ENCODE measurements at places on chromosomes 12 and 14.

- DNase-seq, result no peak
Observed at GRCh38 chr14:58193542-58193941, 6.4 kb upstream of the ACTR10 start.

- no peak for DNase-seq
Observed at GRCh38 chr14:65922142-65922541, 509.6 kb downstream of the FUT8 start.

GRCh38 chr12:127588249-127588648 is 678.7 kb upstream of the TMEM132C start:
- DNase-seq, result no peak

GRCh38 chr12:114888448-114888847 is 204.5 kb upstream of the TBX3 start:
- no peak for DNase-seq

- no peak for DNase-seq
Observed at GRCh38 chr14:63288853-63289252, 29.9 kb downstream of the GPHB5 start.

GRCh38 chr12:82709794-82710355 is 23.2 kb downstream of the TMTC2 start:
- no peak for DNase-seq
